ENCODE measurements at places on chromosomes 4 and X.
A peak's percentile ranks its signal among the peaks of the same experiment; 100 is the strongest.

GRCh38 chr4:10582059-10582686 is 102.4 kb downstream of the CLNK start:
- DNase-seq, result peak; percentile 58

- DNase-seq, result no peak
Measured at GRCh38 chrX:6738518-6739470, 203.9 kb upstream of the VCX3A start.

GRCh38 chr4:88320224-88320779 is 35.9 kb upstream of the PPM1K start:
- DNase-seq, result no peak

DNA sequence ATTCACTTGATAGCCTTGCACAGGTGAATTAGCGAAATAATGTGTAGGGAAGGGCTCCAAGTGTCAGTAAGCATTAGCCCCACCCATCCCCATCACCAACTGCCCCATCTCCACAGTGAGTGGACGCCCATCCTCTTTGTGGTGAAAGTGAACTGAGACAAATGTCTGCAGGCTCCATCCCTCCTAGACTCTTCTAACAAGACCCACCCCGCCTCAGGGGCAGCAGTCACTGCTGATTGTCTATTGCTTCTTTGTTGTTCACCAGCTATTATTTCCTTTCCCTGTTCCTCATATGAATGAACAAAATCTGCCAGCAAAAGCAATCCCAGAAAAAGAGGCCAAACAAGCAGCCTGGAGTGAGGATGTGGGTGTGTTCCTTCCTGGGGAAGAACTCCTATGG is 96.4 kb downstream of the LDB2 start:
- DNase-seq, result no peak

DNA sequence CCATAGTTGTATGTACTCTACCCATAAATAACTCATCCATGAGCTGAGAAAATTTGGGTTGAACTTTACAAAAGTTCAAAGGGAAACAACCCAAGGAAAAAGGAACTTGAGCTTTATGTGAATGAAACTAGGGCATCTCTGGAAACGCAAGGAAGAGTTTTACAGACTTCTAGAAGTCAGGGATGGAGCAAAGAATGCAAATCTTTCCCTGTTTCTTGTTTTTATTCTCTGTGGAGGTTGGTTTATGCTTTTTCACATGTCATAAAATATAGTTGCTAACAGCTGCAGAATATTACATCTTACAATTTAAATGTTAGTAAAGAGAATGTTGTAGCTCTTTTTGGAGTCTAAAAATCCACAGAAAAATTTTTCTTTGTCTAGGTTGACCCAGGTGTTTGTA is 754.1 kb downstream of the PCDH7 start:
- no peak for DNase-seq

GRCh38 chr4:66372706-66373105 is 702.4 kb upstream of the EPHA5 start:
- DNase-seq, result no peak

GRCh38 chr4:76205476-76205875 is 8.1 kb downstream of the SCARB2 start:
- no peak for DNase-seq

- no peak for DNase-seq
Measured at GRCh38 chr4:182738283-182739047, 178.7 kb downstream of the DCTD start.

DNA sequence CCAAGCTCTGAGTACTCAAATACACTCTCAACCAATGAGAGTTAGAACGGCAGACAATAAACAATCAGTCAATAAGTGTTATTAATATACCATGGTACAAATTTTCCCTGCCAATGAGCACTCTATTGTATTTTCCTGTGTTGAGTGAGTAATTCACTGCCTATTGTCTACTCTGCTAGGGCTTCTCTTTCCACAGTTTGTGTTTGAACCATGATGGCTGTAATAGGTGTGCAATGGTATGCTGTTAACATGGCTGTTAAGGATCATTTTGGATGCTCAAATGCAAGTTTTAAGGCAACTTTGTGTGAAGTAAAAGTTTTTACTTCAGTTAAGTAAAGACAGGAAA is 41.2 kb downstream of the RPS6KA3 start:
- no peak for DNase-seq

DNA sequence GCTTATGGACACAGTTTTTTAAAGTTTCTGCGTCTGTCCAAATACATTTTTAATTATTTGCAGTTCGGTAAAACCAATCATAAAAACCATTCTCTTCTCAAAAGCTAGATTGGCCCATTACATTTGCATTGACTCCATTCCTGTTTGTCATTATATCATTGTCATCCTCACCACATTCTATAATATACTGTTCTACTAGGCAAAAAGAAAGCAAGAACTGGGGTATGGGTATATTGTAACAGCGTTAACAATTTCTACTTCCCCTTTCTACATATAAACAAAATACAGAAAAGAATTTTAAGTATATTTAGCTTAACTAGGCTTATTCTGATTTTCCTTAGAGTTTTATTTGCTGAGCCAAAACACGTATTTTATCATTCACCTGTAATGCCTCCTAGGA is 91.8 kb downstream of the RAP1GDS1 start:
- DNase-seq, result no peak

DNA sequence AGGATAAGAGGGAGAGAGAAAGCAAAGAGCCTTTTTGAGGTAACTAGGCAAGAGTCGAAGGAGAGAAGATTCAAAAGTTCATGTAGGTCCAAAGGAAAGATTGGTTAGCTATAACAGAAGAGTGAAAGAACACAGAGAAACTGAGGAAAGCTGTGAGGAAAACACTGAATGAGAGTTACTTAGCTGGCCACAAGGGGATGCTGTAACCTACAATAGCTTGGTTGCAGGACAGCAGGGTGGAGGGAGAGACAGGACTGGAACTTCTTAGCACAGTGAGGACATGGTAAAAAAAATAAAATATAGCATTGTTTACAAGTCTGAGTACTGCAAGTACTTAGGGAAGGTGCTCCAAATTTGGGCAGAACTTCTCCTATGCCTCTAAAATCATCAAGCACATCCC is 48.3 kb downstream of the RAI2 start:
- no peak for DNase-seq

- no peak for DNase-seq
Measured at GRCh38 chrX:48456628-48457331, 13.3 kb downstream of the SLC38A5 start.

DNA sequence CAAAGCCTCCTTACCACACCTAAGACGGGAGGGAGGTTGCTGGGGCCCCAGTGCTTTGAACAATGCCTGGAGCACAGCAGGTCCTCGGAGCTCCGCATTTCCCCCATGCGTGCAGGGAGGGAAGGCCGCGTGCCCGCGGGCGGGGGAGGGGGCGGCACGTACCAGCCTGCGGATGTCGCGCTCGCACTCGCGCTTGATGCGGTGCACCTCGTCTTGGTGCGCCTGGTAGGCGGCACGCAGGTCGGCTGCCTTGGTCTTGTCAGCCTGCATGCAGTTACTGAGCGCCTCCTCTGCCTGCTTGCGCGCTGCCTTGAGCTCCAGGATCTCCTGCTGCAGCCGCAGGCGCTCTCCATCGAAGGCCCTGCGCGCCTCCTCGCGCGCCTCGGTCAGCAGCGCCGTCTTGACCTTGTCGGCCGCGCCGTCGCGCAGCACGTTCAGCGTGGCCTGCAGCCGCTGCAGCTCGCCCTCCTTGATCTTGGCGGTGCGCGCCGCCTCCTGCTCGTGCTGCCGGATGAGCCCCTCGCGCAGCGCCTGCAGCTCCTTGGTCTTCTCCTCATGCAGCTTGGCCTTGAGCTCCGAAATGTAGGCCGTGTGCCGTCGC is 87.2 kb upstream of the C4orf50 start:
- DNase-seq, result no peak

DNA sequence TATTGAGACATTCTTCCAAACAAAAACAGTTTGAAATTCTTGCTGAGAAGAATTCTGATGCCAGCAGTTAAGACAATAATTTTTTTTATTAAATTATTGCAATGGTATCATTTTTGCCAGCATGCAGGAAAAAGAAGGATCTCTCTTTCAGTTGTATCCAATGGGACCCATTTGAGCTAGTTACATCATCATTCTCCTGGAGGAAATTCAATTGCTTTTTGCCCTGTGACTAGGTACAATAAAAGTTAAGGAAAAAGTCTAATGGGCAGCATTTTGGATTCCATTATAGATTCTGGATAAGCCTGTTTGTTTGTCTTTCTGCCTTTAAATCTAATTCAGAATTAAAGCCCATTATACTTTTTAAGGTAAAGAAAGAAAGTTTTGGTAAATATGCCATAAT is 10.5 kb upstream of the FRYL start:
- DNase-seq, result no peak

GRCh38 chr4:48032721-48033120 is 16.1 kb downstream of the NIPAL1 start:
- no peak for DNase-seq

DNA sequence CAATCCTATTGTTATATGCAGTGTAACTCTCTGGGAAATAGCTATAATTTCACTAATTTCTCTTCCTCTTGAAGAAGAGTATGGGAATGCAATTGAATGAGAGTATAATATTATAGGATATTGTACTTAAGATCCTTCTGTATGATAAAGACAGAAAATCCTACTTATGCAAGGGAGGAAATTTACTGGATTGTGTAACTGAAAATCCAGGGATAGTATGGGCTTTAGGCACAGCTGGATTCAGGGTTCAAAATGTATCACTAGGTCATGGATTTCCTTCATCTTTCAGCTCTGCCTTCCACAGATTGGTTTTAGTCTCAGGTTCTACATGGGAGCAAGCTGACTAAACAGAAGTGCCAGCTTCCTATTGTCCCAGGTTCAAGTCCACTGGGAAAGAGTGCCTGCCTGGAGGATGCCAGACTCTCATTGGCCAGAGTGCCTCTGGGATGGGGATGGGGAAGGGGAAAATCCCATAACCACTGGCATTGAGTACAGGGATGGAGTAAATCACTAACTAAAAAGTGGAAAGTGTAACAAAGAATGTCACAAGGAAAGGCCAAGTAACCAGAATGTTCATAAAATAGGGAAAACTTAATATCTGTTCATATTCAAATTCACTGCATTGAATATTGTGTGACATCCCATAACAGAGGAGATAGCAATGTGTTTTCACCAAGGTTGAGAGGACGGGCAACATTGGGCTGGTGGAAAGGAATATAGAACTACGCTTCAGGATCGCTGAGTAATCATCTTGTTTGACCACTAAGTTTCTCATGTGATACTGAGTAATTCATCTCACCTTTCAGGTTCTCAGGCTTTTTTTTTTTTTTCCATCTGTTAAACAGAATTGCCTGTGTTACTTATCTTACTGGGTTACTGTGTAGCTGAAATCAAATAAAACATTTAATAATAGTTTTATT is 75.7 kb downstream of the ANXA3 start:
- DNase-seq, result no peak

DNA sequence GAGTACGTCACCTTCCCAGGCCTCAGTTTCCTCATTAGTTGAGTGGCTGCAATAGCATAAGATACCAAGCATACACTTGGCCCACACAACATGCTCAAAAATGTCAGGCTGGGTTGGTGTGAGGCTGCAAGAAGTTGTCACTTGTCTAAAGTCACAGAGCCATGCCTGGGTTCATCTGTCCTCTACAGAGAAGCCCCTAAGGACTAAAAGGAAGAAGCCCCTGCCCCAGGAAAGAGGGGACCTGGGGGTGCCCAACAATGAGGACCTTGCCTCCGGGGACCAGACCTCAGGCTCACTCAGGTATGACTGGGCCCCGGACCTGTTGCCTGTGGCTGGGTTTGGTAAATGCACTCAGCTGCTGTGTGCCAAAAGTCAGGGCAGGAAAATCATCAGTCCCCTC is 82.7 kb downstream of the CRMP1 start:
- DNase-seq, result no peak

GRCh38 chr4:48905363-48906015 is 1.1 kb downstream of the OCIAD2 start:
- DNase-seq, result peak; percentile 6

DNA sequence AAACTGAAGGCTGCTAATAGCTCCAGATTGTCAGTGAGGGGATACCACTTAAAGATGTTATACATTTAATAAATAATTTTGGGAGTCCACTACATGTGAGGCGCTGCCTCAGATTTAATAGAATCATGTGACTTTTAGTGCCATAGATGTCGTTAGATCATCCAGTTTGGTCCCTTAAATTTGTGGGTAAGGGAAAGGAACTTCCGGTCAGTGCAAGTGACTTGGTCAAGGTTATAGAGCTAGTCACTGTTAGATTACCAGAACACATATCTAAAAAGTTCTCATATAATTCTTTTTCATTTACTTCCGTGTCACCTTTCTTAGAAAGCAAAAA is 529 bp upstream of the UBA6 start:
- DNase-seq, result no peak

GRCh38 chr4:107845681-107846080 is 20.9 kb downstream of the SGMS2 start:
- DNase-seq, result no peak

DNA sequence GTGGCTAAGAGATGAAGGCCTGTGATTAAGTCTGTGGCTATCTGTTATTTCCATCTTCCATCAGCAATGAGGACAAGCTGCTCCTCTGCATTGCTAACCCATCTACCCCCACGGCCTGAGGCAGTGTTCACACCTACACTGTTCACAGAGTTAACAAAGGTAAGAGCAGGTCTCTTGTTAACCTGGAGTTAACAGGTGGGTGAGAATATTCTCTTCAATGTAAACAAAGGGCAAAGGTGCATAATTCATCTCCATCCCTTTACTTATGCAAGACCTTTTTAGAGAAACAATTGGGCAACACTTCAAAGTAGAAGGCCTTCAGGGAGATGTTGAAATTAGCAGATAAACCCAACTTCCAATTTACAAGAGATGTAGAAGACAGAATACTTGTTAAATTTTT is 2.8 kb downstream of the SLC35A2 start:
- DNase-seq, result no peak

- DNase-seq, result no peak
Measured at GRCh38 chr4:105088110-105088879, 58.4 kb upstream of the TET2 start.

DNA sequence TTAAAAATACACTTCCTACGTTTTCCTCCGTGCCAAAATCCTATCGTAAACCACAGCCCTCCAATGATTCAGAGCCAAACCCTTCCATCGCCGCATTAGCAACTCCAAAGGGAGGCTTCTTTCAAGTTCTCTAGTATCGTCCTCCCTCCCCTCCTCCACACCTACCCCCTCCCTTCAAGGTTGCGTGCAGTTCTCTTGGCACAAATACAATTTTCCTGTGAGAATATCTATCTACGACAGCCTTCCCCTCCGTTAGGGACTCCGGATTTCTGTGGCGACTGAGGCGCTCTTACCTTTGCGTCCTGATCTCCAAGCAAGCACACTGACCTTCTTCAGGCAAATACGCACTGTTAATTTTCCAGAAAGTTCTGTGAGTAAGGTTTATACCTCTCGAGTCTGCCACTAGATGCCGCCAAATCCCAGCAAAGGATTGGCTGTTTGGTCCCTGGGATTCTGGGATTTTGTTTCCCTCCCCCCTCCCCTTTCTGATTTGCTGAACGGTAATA is 1.2 kb upstream of the MORF4L2 start:
- peak; percentile 87 for DNase-seq

DNA sequence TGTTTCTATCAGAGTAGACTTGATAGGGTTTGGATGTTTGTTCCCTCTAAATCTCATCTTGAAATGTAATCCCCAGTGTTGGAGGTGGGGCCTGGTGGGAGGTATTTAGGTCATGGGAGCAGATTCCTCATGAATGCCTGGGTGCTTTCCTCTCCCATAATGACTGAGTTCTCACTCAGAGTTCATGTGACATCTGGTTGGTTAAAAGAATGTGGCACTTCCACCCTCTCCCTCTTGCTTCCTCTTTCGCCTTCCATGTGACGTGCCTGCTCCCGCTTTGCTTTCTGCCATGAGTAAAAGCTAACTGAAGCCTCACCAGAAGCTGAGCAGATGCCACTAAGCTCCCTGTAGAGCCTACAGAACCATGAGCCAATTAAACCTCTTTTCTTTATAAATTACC is 47.3 kb upstream of the SRPX start:
- DNase-seq, result no peak

GRCh38 chr4:122555216-122555615 is 65.7 kb downstream of the IL21 start:
- DNase-seq, result no peak

Data from NCI-H1092 treated with DMSO at 0.1 percent for 48 hours (cell line).